Progenitor cell of endocrine pancreas (in vitro differentiated cells): ENCODE measurements at places on chromosomes 5 and 9. TPM values are rescaled to one million over a fixed set of nuclear protein-coding genes. Genes with fewer than 3 reads are reported as not detected.

NUTM2F gene
- total RNA-seq, result 0.16 TPM in 1 of 2 replicates, not detected in the other

PCDHB3 gene
- total RNA-seq, result 9.1 and 9.4 TPM in 2 replicates

SLC46A2 gene
- total RNA-seq, result not detected in 2 replicates

PCDHB9 gene
- total RNA-seq, result 7.5 and 8.0 TPM in 2 replicates

LURAP1L gene
- 11.0 and 11.4 TPM in 2 replicates for total RNA-seq

KCTD16 gene
- 21.2 and 24.3 TPM in 2 replicates for total RNA-seq

SLF1 gene
- total RNA-seq, result 15.7 and 17.4 TPM in 2 replicates

MZB1 gene
- total RNA-seq, result 0.24 and 0.80 TPM in 2 replicates

CCDC152 gene
- total RNA-seq, result 0.17 and 0.20 TPM in 2 replicates

OR2S2 gene
- total RNA-seq, result not detected in 2 replicates

PTBP3 gene
- total RNA-seq, result 67.1 and 72.8 TPM in 2 replicates

UIMC1 gene
- total RNA-seq, result 47.4 and 47.6 TPM in 2 replicates

FOXI1 gene
- total RNA-seq, result not detected in 2 replicates

SPINK5 gene
- total RNA-seq, result 19.7 and 23.8 TPM in 2 replicates

SLC2A6 gene
- 4.7 and 5.2 TPM in 2 replicates for total RNA-seq
